ENCODE measurements at places on chromosomes 3 and 15. TPM values are rescaled to one million over a fixed set of nuclear protein-coding genes. Genes with fewer than 3 reads are reported as not detected.

DNA sequence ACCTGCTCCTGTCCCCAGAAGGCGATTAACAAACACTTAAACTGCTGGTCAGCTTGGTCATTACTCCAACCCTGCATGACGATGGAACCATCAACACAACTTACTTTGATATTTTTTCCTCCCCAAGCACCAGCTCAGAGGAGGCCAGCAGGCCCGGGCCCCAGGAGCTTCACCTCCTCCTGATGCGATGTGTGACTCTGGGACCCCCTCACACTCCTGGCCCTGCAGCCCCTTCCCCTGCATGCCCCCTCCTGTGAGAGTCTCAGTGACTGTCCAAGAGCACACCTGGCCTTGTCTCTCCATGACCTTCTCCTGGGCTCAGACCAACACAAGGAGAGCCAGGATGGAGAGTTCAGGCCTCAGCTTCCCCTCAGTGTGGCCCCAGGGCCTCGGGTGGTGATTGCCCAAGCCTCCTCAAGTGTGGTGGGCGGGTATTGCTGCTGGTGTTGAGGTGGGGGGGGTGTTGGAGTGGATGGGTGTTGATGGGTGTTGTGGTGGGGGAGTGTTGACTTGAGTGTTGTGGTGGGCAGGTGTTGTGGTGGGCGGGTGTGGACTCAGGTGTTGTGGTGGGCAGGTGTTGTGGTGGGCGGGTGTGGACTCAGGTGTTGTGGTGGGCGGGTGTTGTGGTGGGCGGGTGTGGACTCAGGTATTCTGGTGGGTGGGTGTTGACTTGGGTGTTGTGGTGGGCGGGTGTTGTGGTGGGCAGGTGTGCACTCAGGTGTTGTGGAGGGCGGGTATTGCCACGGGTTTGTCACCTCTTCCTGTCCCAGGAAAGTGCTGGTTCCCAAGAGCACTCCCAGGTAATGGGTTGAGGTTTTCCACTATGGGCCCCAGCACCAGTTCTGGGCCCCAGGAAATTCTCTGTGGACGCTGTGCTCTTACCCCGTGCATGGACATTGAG is 68.1 kb downstream of the TFRC start:
- DNase-seq = no peak

GRCh38 chr3:149983628-149984027 is 12.9 kb upstream of the PFN2 start:
- DNase-seq = no peak

DNA sequence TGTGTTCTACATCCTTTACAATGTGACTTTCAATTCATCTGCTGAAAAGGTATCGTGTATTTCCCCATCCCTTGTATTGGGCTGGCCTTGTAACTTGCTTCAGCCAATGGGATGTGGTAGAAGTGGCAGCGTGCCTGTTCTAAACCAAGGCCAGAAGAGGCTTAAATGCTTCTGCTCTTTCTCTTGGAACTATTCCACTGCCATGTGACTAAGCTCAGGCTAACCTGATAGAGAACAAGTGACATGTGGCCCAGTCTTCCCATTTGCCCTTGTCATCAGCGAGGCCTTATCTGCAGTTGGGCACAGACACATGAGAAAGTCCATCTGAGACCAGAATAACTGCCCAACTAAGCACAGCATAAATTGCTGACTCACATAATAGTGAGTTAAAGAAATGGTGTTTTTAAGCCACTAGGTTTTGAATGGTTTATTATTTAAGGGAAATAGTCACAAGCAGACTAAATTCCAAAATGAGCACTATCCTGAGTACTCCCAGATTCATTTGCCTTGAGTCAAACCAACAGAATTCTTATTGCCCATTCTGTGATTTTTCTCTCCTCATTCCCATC is 230.2 kb downstream of the CPNE4 start:
- peak; percentile 69 for DNase-seq

DNA sequence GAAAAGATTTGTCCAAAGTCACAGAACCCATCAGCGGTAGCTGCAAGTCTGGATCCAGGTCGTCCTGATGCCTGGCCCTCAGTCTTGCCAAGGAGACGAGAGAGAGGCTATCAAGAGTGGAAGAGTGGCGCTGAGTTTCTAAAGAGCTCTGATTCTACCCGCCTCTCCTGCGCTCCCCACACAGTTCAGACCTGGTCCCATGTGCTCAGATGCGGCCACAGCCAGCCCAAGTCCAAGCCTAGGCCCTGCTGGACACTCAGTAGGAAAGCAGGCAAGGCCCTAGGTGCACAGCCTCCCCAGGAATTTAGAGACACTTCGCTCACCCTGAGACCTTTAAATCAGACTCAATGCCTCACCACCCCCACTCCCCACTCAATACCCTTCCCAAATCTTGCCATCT is 32.4 kb downstream of the CCDC12 start:
- DNase-seq = no peak

DNA sequence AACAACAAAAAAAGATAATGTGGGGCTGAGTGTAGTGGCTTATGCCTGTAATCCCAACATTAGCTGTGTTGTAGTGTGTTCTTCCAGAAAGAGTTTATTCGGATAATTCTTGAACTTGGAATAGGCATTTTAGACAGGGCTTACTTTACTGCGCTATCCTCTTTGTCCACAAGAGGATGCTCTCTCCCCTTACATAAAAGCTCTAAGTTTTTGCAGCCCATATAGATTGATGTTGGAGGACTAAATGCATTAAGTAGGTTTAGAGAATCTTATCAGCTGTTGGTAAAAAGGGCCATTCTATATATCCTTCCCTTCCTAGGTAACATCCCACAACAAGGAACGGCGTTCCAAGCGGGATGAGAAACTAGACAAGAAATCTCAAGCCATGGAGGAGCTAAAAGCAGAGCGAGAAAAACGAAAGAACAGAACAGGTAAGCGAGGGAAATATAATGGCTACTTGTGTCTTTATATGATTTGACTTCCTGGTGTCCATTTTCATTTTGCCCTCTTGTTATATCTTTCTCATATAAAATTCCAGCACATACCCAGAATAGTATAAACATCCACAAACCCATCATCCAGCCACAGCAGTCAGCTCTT is 27.8 kb upstream of the ITPKA start:
- peak; percentile 74 for DNase-seq

DNA sequence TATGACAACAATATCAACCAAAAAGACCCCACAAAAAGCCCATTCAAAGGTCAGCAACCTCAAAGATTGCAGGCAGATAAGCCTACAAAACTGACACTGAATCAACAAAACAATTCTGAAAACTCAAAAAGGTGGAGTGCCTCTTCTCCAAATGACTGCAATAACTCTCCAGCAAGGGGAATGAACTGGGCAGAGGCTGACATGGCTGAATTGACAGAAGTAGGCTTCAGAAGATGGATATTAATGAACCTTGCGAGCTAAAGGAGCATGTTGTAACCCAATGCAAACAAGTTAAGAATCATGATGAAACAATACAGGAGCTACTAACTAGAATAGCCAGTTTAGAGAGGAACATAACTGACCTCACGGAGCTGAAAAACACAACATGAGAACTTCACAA is 20.4 kb upstream of the SLC25A38 start:
- DNase-seq = no peak

DNA sequence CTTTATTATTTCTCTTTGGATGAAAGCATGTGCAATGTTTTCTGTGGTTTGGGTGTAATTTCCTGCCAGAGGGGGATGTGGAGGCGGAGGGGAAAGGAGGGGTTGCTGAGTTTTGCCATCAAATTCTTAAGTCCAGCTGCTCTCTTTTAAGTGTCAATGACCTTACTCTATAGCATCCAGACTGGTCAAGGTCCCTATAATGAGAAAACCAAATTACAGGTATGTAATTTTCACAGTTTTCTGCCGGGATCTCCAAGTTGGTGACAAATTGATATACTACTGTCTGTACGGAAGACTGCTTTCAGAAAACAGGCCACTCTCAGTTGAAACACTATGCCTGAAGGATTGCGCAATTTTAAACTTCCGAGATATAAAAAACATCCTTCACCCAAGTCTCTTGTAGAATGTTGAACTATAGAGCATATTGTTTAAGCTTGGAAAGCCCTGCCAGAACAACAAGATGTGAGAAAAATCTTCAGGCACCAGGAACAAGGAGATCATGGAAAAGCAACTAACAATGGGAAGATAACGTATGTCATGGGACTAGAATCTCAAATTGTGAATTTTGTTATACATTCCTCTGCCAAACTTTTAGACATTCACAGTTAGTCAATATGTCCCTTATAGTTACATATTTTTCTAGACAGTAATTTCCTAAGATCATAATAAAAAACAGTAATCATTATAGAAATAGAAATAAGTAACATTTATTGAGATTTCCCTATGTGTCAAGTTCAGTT is 300.7 kb upstream of the SATB1 start:
- DNase-seq = no peak

GRCh38 chr3:57065588-57065987 is 5.1 kb downstream of the SPATA12 start:
- DNase-seq = no peak

CCR8 gene
- total RNA-seq = not detected

FBXO45 gene
- total RNA-seq = 14.0 TPM

CASR gene
- total RNA-seq = not detected

DNA sequence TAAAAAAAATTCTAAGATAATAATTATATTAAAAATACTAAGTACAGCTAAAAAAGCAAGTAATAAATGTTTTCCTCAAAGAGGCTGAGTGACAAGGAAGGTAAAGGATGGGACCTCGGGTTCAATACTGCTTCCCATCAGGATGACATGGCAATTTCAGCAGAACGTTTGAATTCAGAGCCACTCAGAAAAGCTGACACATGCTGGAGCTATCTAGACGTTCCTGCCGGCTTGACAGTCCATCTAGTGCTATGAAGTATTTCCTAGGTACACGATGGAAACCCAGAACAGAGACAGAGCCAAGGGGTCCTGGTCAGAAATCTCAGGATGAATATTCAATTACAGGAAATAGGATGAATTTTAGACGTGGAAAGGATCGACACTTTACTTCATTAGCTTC is 361.8 kb downstream of the FGF12 start:
- DNase-seq = no peak

GRCh38 chr3:194472290-194472920 is 14.4 kb downstream of the ATP13A3 start:
- DNase-seq = peak; percentile 86

DNA sequence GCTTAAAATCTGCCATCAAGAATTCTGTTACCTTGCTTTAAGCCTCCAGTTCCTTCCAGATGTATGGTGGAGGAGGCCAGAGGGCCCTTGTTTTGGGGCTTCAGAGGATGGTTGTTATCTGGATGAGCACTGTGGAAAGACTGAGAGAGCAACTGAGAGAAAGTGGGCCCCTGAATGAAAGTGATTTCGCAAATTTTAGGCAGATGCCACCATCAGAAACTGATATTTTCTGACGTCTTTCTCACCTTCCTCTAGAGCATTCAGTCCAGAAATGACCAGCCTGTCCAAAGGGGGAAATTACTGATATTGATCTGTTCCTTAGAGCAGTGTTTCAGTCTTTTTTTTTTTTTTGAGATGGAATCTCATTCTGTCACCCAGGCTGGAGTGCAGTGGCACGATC is 13.4 kb downstream of the B3GNT5 start:
- no peak for DNase-seq

- no peak for DNase-seq
These were observed 18.1 kb upstream of the SLC27A2 start for GRCh38 chr15:50163719-50164410.

GRCh38 chr15:33788906-33789540 is 179.3 kb upstream of the CHRM5 start:
- peak; percentile 45 for DNase-seq

DNA sequence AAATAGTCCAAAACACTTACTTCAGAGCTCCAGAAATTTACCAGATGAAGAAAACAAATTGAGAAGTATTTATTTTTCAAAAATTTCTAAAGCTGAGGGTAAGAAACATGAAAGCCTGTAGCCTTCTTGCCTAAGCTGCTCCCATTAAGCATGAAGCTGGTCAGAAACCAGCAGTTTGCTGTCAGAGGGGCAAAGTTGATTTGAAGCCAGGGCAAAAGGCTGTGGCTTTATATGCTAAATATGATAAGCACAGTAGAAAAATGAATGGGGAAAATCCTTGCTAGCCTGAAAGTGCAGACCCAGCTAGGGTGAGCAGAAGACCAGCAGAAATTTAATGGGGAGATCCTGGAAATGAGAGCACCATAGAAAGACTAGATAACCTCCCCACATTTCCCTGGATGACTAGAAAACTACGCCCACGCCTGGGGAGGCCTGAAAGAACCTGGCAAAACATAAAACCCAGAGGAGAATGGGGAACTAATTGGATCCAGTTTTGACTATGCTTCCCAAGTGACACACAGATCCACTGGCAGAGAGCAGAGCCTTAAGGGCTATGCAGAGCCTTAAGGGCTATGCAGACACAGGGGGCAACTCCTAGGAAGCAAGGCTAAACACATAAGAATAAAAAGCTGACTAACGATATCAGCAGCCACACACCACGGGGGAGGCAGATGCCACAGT is 43.0 kb upstream of the HEG1 start:
- DNase-seq = peak; percentile 37

DNA sequence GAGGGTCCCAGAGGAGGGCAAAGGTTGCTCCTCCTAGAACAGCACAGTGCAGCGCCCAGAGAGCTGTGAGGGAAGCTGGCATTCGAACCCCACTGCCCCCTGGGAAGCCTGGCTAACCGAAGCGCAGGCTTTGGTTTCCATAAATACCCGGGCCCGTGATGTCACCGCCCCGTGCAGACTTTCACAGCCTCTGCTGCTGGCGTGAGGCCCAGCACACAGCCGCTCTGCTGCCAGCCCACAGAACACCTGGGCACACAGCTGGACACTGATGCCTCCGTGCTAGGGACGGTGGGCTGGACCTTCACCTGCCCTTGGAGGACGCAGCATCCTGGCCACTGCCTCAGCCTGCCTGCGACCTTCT is 1.0 kb downstream of the IQSEC1 start:
- DNase-seq = no peak

DNA sequence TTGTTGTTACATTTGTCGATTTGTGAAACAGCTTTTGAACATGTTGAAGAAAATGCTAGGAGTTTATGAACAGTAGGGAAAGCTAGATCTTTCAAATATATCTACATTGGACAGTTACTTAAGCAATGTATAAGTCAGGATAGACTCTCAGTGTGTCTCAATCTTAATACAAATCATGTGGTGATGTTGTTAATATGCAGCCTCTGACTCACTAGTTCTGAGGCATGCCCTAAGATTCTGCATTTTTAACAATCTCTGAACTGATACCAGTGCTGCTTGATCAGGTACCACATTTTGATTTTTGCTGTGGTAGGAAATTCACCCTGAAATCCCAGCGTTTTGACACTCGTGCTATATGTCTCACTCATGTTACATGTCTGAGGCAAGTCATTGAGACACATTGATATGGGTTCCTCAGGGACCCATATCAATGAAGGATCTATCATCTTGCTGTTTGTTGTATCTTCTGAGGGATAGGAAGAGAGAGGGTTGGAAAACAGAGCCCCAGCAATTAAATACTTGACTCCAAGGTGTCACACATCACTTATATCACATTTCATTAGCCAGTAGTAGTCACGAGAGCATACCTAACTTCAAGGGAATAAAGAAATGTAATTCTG is 597.9 kb downstream of the TAFA4 start:
- DNase-seq = no peak

GRCh38 chr3:172074586-172074985 is 35.2 kb downstream of the FNDC3B start:
- no peak for DNase-seq

GHSR gene
- not detected for total RNA-seq

- peak; percentile 89 for DNase-seq
These were observed 25.7 kb downstream of the FSIP1 start for GRCh38 chr15:39756806-39757522.

Measured in fibroblast of the aortic adventitia (primary cell).